ENCODE measurements at places on chromosomes 2 and 18.

GRCh38 chr2:52475590-52475989, 1292.0 kb upstream of the CHAC2 start:
- DNase-seq = no peak

DNA sequence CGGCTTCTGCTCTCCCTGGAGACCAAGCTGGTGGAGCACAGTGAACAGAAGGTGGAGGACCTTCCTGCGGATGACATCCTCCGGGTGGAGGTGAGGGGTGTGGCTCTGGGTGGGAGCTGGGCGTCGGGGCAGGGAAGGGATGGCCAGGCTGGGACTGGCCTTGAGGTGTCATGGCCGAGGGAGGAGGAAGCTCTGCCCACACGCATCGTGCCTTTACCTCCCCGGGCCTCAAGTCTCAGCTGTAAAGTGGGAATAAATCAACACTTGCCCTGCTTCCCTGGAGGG, 98.2 kb downstream of the DYSF start:
- no peak for DNase-seq

- no peak for DNase-seq
These were observed 114.2 kb downstream of the RBMS1 start for GRCh38 chr2:160379399-160379798.

- no peak for DNase-seq
These were observed 77.3 kb upstream of the KCNH7 start for GRCh38 chr2:162915858-162916257.

GRCh38 chr2:106184394-106184793, 9.7 kb downstream of the UXS1 start:
- DNase-seq = no peak

GRCh38 chr2:49845671-49846070, 691.4 kb upstream of the FSHR start:
- no peak for DNase-seq

DNA sequence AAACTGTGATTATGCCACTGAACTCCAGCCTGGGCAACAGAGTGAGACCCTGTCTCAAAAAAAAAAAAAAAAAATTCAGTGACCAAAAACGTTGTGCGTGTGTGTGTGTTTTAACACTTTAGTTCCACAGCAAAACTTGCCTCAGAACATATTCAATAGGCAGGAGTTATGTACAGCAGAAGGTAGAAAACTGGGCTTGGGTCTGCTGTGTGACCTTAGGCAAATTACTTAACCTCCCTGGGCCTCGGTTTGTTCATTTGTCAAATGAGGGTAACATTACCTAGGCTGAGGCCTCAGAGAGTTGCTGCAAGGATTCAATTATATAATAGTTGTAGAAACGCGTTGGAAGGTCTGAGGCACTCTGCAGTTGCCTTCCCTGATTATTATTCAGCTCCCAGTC, 10.3 kb upstream of the SCG2 start:
- DNase-seq = no peak

All from activated CD8-positive, alpha-beta T cell treated with anti-CD3 and anti-CD28 coated beads for 36 hours (primary cell).